ENCODE measurements at places on chromosomes 6 and 20. TPM values are rescaled to one million over a fixed set of nuclear protein-coding genes. Genes with fewer than 3 reads are reported as not detected.

DNA sequence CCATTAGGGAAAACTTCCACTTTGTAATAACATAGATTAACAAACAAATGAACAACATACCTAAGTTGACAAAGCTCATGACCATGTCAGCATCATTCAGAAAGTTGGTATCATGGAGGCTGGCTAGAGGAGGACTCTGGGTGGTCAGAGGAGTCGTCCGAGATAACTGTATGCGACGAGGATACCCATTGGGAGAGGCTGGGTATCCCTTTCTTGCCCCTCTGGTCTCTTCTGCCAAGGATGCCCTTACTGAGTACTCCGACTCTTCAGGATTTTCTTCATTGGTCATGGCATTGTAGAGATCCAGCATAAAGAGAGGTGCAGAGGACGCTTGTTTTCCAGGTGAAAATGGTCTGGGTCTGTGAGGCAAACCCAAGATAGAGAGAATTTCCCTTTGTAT is 1.1 kb downstream of the BMP5 start:
- H3K27ac ChIP-seq: no peak overlapping the region
- no peak overlapping the region for H3K4me3 ChIP-seq
- DNase-seq: no peak
- no peaks in the 10 kb centered on the region for H3K27me3 ChIP-seq
- no peaks in the 10 kb centered on the region for H3K36me3 ChIP-seq
- H3K4me1 ChIP-seq: no peaks in the 10 kb centered on the region

GRCh38 chr6:89353702-89354392 is 1.3 kb upstream of the UBE2J1 start:
- peaks cover 20% of the 10 kb centered on the region for H3K36me3 ChIP-seq
- no peaks in the 10 kb centered on the region for H3K27me3 ChIP-seq
- H3K27ac ChIP-seq: peak overlapping the region; percentile 91
- DNase-seq: no peak
- peaks cover 76% of the 10 kb centered on the region for H3K4me1 ChIP-seq
- peak overlapping the region; percentile 98 for H3K4me3 ChIP-seq

Gene IRAK1BP1
- 2.1 TPM for total RNA-seq

Gene SPTLC3
- total RNA-seq: 0.37 TPM
